ENCODE measurements at places on chromosomes 7 and 10. TPM values are rescaled to one million over a fixed set of nuclear protein-coding genes. Genes with fewer than 3 reads are reported as not detected.

GRCh38 chr10:76399226-76399625 lies 967.8 kb downstream of the LRMDA start:
- no peak for DNase-seq

HACD1 gene
- polyA plus RNA-seq, result 16.5 TPM

DNA sequence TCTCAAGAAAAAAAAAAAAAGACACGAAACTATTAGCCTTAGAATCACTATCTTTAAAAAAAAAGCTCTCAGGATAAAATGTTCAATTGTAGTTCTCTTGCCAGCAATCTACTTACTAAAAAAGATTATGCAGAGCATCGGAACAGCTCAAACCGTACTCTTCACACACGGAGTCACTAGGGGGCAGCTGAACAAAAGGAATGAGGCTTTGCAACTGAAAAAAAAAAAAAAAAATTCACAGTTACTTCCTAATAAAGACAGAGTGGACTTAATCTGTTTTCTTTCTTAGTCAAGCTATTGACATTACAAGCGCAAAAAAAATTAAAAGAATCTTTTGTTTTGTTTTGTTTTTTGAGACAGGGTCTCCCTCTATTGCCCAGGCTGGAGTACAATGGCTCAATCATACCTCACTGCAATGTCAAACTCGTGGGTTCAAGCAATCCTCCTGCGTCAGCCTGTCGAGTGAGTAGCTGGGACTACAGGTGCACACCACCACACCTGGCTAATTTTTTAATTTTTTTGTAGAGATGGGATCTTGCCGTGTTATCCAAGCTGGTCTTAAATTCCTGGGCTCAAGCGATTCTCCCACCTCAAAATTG lies 11.5 kb downstream of the PMS2 start:
- DNase-seq, result peak; percentile 69

SH2D4B gene
- polyA plus RNA-seq, result 0.15 TPM

GRCh38 chr7:105791926-105792325 lies 84.5 kb downstream of the ATXN7L1 start:
- no peak for DNase-seq

DNA sequence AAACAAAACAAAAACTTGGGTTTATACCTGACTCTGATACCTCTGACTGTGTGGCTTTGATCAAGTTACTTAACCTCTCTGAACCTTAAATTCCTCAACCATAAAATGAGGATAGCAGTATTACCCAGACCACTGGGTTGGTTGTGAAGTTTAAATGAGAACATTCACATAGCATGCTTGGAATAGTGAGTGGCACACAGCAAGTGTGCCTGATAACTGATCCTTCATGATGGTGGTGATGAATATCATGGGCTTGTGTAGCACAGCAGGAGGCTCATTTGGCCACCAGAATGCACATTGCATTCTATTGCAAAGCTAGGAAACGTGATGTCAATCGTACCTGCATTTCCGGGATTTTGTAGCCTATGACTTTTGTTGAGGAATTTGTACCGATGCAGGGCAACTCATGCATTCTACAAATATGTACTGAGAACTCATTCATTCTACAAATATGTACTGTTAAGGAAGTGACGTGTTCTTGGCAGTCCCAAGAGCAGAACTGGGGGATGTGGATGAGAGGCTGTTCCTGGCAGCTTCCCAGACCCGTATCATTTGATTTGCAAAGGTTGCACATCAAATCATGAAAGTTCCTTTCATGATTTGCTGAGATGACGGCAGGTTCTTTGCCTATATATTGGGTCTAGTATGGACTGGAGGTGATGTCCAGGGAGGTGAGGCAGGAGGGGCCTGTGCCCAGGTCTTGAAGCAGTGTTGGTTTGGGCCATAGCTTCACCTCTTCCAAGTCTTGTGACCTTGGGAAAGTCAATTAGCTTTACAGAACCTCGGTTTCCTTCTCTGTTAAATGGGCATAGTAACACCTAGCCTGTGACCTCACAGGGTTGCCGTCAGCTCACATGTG lies 94.6 kb upstream of the SMNDC1 start:
- DNase-seq, result no peak

GRCh38 chr10:85658518-85658917 lies 708.1 kb downstream of the GRID1 start:
- DNase-seq, result no peak

ASIC3 gene
- polyA plus RNA-seq, result 2.3 TPM

DNA sequence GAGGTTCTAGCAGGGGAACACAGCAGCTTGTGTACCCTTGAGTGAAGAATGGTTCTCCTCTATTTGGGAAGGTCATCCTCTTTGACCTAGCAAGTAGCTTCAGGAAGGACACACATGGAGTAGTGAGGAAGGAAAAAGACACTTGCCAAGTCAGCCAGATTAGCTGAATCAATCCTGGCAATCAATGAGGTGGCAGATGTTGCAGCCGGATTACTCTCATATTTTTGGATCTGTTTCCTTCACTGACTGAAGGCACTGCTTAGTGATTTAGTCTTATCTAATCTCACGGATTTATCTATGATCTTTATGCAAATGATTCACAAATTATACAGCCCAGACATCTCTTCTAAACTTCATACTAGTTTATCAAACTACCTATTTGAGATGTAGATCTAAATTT lies 218.8 kb downstream of the GPR158 start:
- no peak for DNase-seq

- DNase-seq, result no peak
These were observed 118.7 kb downstream of the C10orf105 start for GRCh38 chr10:71600849-71601248.

- no peak for DNase-seq
These were observed 28.4 kb downstream of the CAMK1D start for GRCh38 chr10:12377658-12378290.

DNA sequence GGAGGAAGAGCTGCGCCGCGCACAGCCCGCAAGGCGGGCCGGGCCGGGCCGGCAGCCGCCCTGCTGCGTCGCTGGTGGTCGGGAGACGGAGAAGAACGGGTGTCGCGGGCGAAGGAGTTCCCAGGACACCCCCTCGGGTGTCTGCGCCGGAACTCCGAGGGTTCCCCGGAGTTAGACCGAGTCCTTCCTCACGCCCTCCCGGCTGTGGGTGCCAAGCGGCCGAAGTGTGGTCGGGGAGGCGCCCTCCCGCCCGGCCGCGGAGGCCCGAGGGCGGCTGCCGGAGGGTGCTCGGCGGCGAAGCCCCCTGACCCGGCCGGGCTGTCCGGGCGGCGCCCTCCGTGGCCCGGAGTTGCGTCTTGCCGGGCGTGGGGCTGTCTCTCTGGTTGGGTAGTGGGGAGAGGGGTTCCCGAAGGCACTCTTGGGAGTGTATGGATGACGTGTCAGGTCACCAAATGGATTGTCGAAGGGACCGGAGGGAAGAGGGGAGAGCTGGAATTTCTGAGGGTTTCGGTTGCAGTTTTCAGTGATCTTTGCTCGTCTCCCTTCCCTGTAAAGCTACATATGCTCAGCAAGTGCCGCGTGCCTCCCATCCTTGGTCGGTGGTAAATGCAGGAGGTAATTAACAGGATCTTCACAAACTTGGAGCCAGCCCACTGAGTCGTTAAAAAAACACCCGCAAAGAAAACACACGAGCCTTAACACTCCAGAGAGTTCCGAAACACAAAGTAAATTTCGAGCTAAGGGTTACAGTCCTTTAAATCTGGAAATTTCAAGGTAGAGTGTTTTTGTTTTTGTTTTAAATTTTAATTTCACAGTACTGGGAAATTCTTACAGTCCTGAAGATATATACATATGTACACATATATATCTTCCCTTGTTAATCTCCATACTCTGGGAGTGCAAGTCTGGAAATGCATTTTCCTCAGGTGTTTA lies 871 bp downstream of the ST7 start:
- peak; percentile 77 for DNase-seq

DNA sequence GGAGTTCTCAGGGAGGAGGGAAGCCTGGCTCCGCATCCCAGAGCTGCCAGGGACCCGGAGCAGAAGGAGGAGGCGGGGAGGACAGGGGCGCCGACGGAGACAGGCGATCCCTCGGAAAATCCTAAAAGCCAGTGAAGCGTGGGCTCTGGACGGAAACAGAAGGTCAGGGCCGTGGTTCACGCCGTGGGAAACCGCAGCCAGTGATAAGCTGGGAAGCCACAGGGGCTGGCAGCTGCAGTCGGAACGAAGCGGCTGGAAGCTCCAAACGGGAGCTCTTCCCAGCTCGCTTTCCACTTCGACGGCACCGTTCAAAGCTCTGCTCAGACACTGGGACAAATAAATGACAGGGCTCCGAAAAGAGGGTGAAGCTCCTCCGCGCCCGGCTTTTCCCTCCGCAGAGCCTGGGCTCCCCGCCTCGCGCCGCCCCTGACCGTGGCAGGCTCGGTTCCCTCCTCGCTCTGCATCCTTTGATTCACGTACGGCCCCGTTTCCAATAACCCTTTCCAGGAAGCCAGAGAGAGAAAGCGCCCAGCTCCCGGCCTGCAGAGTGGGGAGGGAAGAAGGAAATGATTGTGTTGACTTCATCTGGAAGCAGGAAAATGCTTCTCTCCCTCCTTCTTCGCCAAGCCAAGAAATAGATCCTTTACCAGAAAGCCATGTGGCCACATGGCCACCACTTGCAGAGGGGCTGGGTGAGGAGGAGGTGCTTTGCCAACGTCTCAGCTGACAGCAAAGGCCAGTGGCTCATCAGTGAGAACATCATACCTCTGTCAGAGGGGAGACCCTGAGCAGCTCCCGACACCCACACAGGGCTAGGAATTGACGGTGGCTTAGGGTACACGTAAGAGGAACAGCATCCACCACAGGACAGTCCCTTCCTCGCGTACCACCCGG lies 57.4 kb downstream of the ADRB1 start:
- peak; percentile 38 for DNase-seq

- no peak for DNase-seq
These were observed 100.6 kb upstream of the MDFIC start for GRCh38 chr7:114821030-114821900.

DNA sequence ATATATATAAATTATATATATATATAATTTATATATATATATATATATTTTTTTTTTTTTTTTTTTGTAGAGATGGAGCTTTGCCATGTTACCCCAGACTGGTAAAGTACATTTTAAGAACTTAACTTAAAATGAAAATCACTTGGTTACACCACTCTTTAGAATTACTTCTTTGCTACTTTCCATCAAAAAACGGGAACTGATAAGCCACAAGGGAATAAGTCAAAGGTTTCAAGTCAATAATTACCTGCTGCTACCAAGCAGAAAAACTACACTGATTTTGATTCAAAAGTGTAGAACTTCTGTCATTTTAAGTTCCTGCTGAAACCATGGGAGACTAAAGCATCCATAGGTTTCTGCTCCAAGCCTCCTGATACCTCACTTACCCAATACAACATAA lies 12.2 kb downstream of the PPA1 start:
- DNase-seq, result no peak

BRAT1 gene
- 23.2 TPM for polyA plus RNA-seq

EEPD1 gene
- 9.1 TPM for polyA plus RNA-seq

HOXA11 gene
- polyA plus RNA-seq, result 32.2 TPM

PCLO gene
- 14.5 TPM for polyA plus RNA-seq

- DNase-seq, result no peak
These were observed 192.3 kb downstream of the DNAJC1 start for GRCh38 chr10:21811245-21811585.

- DNase-seq, result no peak
These were observed 178.1 kb downstream of the PTEN start for GRCh38 chr10:88041243-88042159.

GRCh38 chr7:141012044-141012685 lies 2.6 kb downstream of the MRPS33 start:
- DNase-seq, result peak; percentile 70

VIPR2 gene
- polyA plus RNA-seq, result 2.6 TPM

FAM25A gene
- polyA plus RNA-seq, result not detected

DNA sequence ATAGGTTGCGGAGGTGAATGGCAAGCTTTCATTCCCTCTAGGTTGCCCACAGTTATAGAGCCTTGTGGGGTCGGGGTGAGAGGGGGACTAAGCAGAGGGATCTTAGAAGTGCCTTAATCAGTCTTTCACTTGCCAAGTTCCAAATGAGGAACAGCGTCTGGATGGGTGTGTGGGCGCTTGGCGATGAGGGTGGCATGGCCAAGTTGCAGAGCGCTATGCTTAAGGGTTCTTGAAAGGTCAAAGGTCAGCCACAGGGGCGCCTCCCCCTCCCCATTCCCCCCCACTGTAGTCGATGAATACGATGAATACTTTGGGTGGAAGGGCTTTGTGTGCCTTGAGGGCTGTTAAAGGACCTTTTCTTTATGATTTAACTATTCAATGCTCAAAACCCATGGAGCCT lies 185.0 kb downstream of the TCF7L2 start:
- DNase-seq, result no peak

DNA sequence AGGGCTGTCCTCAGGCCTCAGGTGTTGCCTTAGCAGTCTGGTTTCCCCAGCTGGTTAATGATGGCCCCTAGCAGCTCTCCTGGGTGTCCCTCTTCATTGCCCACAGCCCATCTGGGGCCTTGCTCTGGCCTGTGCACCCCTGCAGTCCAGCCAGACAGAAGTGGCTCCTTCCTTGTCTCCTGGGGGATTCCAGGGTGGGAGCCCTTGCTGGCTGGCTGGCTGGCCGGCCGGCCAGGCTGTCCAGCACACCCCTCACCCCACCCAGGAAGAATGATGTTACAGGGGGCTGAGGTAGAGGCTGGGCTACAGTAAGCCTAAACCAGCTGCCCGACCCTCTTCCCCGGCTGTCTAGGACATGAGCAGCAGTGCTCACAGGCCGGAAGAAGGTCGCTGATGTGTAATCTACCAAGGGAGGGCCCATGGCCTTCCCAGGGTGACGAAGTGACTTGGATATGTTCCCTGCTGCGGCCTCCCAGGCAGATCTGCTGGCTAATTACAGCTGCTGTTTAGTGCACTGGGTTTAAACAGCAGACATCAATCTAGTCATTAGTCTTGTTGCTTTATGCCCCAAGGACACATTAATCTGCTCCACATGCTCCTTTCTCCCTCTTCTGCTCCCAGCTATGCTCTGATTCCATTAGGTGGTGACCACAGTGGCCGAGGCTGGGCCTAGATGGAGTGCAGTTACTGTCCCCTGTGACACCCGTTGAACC lies 53.8 kb upstream of the LRRC4 start:
- DNase-seq, result peak; percentile 54

- no peak for DNase-seq
These were observed 130.5 kb downstream of the GRK5 start for GRCh38 chr10:119337796-119338432.

DNA sequence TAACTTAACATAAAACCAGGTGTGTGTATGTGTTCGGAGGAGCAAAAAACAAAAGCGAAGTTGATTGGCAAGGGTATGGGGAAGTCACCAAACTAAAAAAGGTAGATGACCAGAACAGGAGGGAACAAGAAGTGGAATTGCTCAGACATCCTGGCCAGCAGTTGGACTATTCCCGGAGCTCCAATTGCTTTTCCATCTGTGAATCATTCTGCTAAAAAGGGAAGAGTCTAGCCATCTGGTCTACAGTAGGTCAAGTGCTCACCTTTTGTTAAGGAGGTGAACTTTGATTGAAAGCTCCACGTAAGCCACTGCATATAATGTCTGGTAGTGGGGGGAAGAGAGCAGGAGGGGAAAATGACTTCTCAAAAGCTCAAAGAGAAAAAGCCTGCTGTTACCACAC lies 50.0 kb upstream of the BET1 start:
- DNase-seq, result no peak

GRCh38 chr7:103149808-103150180 lies 895 bp upstream of the NAPEPLD start:
- DNase-seq, result no peak
